Activated CD8-positive, alpha-beta memory T cell treated with anti-CD3 and anti-CD28 coated beads, Interleukin-2, amount 10 ng/mL, durations not matched to agents 7 days and 5 days (primary cell): ENCODE measurements at places on chromosomes 1 and 21. TPM values are rescaled to one million over a fixed set of nuclear protein-coding genes. Genes with fewer than 3 reads are reported as not detected.

The PYHIN1 gene
- 57.8 TPM for total RNA-seq

The TNNI3K gene
- not detected for total RNA-seq

The CFAP74 gene
- not detected for total RNA-seq

The PRMT6 gene
- total RNA-seq: 13.1 TPM

The TMEM222 gene
- 31.0 TPM for total RNA-seq
